Stimulated activated CD8-positive, alpha-beta memory T cell treated with anti-CD3 and anti-CD28 coated beads, Interleukin-7, amount 100 ng/mL, for 48 hours (primary cell): ENCODE measurements at places on chromosomes 4 and X.

- no peak for DNase-seq
These were observed 14.1 kb upstream of the BRS3 start for GRCh38 chrX:136473663-136474062.

DNA sequence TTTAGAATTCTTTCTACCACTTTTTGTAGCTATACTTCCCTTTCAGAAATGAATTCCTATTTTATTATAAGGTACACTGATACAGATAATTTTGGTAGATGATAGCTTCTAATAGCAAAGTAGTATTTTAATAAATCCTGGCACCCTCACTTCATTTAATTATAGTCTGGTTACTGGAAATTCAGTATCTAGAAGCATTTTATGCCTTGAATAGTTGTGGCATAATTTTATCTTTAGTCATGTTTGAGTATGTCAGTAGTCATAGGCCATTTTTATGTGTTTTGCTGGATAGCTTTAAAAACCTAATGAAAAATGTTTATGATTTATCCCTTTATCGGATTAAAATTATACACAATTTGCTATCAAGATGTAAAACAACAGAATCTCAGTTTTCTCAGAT, 92.3 kb downstream of the DIAPH2 start:
- no peak for DNase-seq

DNA sequence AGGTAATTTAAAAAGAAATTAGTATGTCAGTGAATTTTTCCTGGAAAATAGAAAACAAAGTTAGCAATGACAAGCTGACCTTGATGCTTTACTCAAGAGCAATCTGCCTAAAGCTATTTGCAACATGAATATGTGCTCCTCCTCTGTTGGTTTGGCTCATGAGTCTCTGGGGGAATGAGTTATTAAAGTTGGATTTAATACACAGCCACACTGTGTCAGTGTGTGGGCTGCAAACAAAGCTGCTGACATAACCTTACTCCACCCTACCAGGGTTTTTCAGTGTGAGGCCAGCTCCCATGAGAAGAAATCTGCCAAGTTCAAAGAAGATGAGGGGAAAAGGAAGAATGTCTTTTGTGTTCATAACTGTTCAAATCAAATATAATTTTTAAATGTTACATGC, 280.5 kb downstream of the TLL1 start:
- DNase-seq, result no peak

DNA sequence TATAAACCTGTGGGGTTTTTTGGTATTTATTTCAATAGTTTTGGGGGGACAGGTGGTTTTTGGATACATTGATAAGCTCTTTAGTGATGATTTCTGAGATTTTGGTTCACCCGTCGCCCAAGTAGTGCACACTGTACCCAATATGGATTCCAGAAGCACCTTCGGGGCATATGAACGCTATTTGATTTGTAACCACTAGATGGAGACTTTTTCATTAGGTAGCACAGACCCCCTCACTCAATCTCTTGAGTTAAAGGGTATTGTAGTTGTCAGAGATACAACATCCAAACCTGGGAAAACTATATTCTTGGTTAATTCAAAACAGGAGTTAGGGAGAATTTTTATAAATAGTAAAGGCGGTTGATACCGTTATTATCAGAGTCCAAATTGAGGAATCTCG, 79.8 kb downstream of the SPANXN3 start:
- DNase-seq, result no peak

DNA sequence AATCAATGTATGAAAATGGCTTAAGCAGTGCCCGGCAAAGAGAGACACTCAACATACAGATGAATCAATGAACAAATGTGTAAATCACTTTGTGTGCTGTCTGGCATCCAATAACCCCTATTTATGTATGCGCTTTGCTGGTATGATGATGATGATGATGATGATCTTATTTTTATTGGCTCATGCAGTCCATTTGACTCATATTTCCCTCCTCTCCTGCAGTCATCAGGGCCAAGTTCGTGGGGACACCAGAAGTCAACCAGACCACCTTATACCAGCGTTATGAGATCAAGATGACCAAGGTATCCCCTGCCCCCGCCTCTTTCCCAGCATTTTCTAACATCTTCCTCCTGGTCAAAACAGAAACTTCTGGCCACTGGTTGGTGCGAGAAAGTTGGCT, 2.5 kb downstream of the TIMP1 start:
- no peak for DNase-seq

GRCh38 chr4:117512414-117512813, 427.0 kb upstream of the TRAM1L1 start:
- DNase-seq, result no peak

DNA sequence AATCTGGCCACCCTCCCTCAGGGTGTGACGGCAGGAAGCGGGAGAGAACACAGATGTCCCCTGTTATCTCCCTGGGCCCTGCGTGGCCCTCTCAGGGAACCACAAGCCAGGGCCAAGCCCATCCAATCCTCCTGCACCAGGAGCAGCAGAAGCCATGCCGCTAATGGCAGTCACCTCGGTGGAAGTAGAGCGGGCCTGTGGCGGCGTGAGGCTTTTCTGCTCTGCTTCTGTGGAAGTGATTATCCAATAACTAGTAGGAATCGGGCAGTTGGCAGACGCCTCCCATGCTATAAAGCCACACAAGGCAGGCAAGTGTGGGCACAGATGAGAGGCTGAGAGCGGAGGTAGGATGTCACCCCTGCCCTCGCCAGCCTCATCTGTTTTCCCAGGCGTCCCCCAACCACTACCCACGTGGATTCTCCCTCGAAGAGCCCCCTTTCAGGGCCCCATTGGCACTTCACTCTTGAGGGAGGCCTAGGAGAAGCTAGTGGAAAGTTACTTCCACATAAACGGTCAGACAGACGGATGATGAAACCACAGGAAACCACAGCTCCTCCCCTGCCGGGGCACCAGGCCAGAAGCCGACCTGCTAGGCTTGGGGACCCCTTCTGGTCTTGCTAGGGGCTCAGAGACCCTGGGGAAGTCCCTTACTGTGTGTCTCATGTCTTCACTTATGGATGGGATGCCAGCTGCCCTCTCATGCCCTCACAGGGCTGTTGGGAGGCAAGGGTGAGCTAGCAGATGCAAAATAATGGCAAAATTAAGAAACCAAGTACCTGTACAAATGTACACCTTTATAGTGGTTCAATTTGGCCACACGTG, 18.8 kb upstream of the TMSB4X start:
- DNase-seq, result peak; percentile 63

GRCh38 chr4:14994242-14994641, 8.0 kb upstream of the CPEB2 start:
- no peak for DNase-seq

GRCh38 chrX:123188081-123188480, 4.0 kb downstream of the GRIA3 start:
- no peak for DNase-seq

- no peak for DNase-seq
These were observed 179.1 kb downstream of the GC start for GRCh38 chr4:71604785-71605184.

DNA sequence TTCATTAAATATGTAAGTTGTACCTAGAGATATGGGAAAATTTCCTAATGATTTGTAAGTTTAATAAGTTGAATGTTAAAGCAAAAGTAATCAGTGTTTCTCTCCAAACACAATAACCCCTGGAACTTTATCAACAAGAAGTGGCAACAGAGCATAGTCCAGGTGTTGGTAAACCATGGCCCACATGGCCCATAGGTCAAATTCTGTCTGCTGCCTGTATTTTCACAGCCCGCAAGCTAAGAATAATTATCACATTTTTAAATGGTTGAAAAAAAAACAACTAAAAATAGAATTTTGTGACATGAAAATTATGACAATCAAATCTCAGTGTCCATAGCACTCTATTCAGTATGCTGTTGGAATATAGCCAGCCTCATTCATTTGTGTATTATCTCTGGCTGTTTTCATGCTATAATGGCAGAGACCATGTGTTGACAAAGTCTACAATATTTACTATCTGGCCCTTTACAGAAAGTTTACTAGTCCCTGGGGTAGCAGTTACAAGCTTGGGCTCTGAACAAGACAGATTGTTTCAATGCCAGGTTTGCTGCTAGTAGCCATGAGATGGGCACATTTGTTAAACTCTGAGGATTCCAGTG, 395.8 kb downstream of the GASK1B start:
- no peak for DNase-seq

- no peak for DNase-seq
These were observed 63.5 kb downstream of the WNK3 start for GRCh38 chrX:54294306-54294705.

GRCh38 chr4:85508654-85509053, 33.7 kb downstream of the ARHGAP24 start:
- no peak for DNase-seq

DNA sequence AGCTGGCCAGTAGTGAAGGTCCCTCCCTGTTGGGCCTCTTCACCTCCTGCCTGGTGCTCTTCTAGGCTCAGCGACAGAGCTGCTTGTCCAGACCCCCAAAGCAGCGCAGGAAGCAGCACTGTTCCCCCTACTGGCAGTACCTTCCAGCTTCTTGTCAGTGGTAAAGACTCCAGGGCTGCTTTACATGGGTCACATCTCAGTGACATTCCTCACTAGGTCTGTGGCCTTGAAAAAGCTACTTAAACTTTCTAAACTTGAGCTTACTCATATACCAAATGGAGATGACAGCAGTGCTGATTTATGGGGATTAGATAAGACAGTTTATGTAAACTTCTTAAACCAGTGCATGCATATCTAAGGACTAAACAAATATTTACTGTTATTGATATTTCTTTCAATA, 117.3 kb downstream of the FAT4 start:
- no peak for DNase-seq

DNA sequence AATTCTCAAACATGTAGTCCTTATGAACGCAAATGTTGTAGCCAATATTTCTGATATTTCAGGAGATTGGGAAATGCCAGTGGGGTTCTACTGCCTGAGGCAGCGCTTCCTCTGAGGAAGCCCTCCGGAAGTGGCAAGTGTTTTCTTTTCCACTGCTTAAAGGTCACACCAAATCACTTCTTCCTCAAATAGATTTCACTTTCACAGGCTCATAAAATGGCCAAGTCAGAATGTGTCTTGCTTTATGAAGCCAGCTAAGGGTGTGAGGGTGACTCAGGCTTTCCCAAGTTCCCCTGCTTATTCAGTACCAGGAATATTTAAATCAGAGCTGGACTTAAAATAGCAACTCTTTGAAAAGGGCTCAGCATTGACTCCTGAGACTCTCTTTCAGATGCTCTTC, 514.2 kb upstream of the DIPK2B start:
- DNase-seq, result no peak

GRCh38 chr4:830601-831482, 4.9 kb upstream of the CPLX1 start:
- no peak for DNase-seq

- DNase-seq, result no peak
These were observed 27.2 kb upstream of the SMARCA5 start for GRCh38 chr4:143486314-143486713.

DNA sequence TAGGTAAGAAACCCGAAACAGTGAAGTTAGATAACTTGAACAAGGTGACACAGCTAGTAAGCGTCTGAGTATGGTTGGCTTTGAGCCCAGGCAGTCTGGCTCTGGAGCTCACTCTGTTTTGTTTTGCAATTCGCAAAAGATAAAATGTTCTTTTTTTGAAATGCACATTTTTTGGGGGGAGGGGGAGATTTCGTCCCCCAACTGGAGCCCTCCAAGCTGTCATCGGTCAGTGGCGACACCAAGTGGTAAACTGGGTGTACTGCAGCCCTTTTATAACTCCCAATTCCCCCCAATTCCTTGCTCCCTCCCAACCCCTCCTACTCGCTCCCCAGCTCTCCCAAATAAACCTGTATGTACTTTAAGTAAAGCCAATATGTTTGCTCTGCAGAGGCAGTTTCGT, 2.8 kb upstream of the CLCN5 start:
- no peak for DNase-seq

DNA sequence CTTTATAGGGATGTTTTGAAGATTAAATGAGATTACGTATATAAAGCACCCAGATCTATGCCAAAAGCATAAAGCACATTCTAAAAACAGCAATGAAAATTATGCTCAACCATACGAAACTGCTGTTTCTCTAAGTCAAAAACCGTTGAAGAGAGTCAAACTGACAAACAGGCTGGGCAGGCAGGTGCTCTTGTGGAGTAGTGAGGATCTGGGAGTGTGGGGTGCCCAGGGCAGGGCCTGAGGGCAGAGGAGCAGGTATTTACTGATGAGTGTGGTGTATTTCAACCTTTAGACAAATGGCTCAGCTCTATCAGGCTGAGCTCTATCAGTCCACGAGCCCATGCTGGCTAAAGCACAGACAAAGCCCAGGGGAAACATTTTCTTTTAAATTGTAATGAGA, 40.4 kb downstream of the RELL1 start:
- no peak for DNase-seq

DNA sequence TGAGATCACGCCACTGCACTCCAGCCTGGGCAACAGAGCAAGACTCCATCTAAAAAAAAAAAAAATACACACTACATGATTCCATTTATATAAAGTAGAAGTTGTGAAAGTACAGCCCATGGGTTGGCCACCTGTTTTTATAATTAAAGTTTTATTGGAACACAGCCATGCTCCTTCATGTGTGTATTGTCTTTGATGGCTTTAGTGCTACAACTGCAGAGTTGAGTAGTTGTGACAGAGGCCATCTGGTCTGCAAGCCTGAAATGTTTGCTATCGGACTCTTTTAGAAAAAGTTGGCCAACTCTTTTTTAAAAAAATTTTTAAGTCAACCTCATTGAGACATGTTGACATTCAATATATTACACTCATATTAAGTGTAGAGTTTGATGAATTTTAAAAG, 41.2 kb upstream of the DUSP21 start:
- DNase-seq, result no peak

DNA sequence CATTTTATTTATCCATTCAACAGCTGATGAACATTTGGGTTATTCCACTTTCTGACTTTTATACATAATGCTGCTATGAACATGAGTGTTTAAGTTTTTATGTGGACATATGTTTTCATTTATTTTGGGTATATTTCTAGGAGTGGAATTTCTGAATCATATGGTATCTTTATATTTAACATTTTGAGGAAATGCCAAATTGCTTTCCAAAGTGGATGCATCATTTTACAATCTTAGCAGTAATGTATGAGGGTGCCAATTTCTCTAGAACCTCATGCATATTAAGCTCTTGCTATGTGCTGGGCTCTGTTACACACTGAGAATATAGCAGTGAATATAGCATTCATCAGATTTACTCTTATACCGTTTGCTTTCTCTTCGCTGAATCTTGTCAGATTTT, 983.7 kb downstream of the STIM2 start:
- DNase-seq, result no peak

- no peak for DNase-seq
These were observed 35.2 kb upstream of the CBLL2 start for GRCh38 chrX:22237479-22237878.

DNA sequence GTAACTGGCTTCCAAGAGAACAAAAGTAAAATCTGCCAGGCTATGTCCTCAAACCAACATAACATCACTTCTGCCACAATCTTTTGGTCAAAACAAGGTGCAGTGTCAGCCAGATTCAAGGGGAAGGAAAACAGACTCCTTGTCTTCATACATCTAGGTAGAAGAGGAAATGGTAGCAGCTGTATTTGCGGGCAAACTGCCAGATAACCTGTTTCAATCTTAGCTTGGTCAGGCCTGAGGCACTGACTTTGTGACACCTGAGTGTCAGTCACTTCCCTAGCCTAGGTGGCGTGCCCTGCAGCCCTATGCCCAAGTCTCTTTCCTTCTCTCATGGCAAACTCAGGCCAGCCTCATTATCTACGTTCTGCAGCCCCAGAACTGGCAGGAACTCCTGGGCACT, 146.2 kb upstream of the JADE1 start:
- DNase-seq, result no peak

GRCh38 chrX:151746502-151746901, 12.0 kb downstream of the CNGA2 start:
- DNase-seq, result no peak

- no peak for DNase-seq
These were observed 32.2 kb downstream of the ATG4A start for GRCh38 chrX:108123591-108124366.
